Endodermal cell (in vitro differentiated cells): ENCODE measurements at places on chromosomes 3 and 15. TPM values are rescaled to one million over a fixed set of nuclear protein-coding genes. Genes with fewer than 3 reads are reported as not detected.
A peak's percentile ranks its signal among the peaks of the same experiment; 100 is the strongest.

- no peaks in the 10 kb centered on the region for H3K27me3 ChIP-seq
- H3K36me3 ChIP-seq = no peaks in the 10 kb centered on the region
These were observed 35.8 kb upstream of the ZNF148 start for GRCh38 chr3:125410922-125411321.

DNA sequence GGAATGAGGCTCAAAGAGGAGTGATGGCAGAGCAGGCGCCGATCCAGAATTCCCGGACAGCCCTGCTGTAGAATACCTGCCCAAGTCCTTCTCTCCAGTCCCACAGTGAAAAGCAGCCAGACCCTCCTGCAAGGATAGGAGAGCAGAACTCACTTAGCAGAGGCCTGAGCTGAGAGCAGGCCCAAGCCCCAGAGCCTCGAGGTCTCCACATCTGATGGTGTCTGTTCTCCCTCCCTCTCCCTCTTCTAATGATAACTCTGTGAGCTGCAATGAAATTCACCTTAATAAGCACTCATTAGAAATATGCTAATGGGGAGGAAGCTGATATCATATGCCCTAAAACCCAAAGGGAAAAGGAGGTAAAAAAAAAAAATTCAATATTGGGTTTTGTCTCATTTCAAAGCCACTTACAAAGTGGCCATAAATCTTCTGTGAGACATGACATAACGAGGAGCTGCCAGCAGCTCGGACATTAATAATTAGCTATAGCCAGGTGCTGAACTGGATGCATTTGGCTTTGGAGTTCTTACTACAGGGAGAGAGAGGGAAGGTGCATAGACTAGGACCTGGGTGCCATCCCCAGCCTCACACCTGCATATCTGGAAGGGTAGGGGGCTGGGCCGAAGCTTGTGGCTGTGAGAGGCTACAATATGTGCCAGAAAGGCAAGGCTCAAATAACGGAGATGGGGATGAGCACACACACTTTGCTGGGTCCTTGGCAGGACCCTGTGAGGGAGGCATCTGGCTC is 108.4 kb downstream of the MEGF11 start:
- no peaks in the 10 kb centered on the region for H3K36me3 ChIP-seq
- peaks cover 7% of the 10 kb centered on the region for H3K4me1 ChIP-seq
- no peak overlapping the region for H3K4me3 ChIP-seq
- H3K27ac ChIP-seq = no peak overlapping the region
- DNase-seq = no peak

DNA sequence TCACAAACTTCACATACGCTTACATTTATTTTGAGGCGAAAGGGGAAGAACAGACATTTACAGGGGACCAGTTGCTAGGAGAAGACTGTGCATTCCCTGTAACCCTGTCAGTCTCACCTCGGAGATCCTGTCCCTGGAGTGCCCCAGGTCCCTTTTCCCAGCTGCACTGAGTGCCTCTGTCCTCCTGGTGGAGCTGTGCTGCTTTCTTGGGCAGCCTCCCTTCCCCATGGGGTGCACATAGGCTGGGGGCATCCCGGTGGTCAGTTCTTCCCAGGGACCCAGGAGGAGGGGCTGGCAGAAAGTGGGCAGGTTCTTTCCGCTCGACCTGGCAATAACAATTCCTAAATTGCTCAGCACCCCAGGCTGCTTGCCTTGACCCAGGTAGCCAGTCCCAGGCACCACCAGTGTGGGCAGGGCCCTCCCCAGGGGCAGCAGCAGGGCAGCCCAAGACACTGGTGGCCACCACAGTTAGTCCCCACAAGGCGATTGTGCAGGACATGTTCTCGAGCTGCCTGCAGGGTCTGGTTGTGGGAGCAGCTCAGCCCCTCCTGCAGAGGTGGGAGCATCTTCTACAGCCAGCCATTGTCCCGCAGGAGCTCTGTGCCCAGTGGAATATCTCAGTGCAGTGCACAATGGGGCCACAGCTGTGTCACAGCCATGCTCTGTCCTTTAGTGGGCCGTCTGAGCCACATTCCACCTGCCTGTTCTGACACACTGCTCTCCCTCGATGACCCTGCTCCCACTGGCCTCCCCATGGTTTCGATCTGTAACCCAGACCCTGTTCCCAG is 36.3 kb downstream of the APBA2 start:
- H3K27me3 ChIP-seq = no peaks in the 10 kb centered on the region
- H3K36me3 ChIP-seq = no peaks in the 10 kb centered on the region
- no peak overlapping the region for H3K4me3 ChIP-seq
- DNase-seq = peak; percentile 77
- H3K4me1 ChIP-seq = no peaks in the 10 kb centered on the region

GRCh38 chr3:143595456-143596077 is 252.7 kb downstream of the SLC9A9 start:
- H3K4me3 ChIP-seq = no peak overlapping the region
- H3K27me3 ChIP-seq = peaks cover 8% of the 10 kb centered on the region
- H3K36me3 ChIP-seq = no peaks in the 10 kb centered on the region
- no peak for DNase-seq
- H3K4me1 ChIP-seq = peaks cover 15% of the 10 kb centered on the region

CHST14 gene
- total RNA-seq = 30.3 and 33.7 TPM in 2 replicates

DNA sequence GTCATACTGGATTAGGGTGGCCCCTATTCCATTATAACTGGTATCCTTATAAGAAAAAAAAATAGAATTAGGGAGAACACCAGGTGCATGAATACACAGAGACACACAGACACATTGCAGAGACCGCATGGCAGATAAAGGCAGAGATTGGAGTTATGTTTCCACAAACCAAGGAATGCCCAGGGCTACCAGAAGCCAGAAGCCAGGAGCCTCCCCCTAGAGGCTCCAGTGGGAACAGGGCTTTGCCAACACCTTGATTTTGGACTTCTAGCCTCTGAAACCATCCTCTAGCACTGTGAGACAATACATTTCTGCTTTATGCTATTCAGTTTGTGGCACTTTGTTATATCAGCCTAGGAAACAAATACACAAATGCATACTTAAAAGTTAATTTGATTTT is 10.4 kb downstream of the GOLM2 start:
- H3K27ac ChIP-seq = no peak overlapping the region
- H3K27me3 ChIP-seq = no peaks in the 10 kb centered on the region
- no peak overlapping the region for H3K4me3 ChIP-seq
- peak; percentile 75 for DNase-seq
- peaks cover 7% of the 10 kb centered on the region for H3K36me3 ChIP-seq

DNA sequence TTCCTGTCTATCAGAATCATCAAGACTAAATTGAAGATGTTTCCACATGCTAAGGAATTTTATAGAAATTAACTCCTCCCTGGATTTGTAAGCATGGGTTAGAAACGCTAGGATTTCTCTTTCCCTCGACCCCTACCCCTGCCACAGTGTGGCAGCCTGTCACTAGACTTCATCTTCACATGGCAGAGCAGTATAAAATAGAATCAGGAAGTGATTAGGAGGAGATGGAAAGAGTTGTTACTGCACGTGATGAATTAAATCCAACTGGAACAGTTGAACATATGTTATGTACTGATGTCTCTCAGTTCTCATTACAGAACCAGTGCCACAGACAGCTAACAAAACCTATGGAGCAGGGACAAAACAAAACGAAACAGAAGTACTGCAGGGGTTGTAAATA is 130.0 kb upstream of the BNIP2 start:
- DNase-seq = no peak
- H3K4me3 ChIP-seq = no peak overlapping the region
- no peaks in the 10 kb centered on the region for H3K27me3 ChIP-seq
- no peaks in the 10 kb centered on the region for H3K4me1 ChIP-seq
- H3K36me3 ChIP-seq = no peaks in the 10 kb centered on the region

DNA sequence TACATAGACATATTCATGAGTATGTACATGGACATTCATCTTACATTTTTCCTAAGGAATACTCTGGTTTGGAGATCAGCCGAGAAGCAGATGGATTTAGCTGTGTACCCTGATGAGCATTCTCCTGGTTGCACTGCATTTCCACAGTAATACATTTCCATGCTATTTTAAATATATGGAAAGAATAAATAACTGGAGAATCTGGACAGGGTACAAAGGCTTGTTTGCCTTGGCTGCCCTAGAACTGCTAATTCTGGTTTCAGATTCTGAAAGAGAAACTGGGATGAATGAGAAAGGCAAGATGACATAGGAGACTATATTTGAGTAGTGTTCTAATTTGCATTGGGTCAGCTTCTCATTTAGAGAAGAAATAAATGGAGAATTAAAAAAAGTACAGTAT is 190.8 kb upstream of the FAM3D start:
- H3K36me3 ChIP-seq = no peaks in the 10 kb centered on the region
- H3K27ac ChIP-seq = no peak overlapping the region
- no peak overlapping the region for H3K4me3 ChIP-seq
- H3K27me3 ChIP-seq = no peaks in the 10 kb centered on the region
- DNase-seq = no peak
- H3K4me1 ChIP-seq = no peaks in the 10 kb centered on the region

DNA sequence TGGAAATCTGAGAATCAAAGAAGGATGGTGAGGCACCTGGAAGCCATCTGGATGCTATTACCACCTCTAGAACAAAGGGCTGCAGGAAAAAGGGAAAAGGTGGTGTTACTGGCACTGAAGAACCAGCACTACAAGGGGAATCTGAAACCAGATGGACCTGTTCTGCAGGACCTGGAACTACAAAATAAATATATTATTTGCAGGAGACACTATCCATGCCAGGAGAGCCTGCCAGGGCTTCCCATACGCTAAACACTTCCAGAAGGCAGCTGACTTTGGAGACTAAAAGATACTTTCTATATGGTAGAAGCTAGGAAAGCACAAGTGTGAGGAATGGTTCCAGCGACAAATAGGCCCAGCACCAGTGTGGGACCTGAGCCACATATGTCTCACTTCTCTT is 83.4 kb upstream of the POU1F1 start:
- H3K27me3 ChIP-seq = peaks cover 7% of the 10 kb centered on the region
- no peak overlapping the region for H3K4me3 ChIP-seq

DNA sequence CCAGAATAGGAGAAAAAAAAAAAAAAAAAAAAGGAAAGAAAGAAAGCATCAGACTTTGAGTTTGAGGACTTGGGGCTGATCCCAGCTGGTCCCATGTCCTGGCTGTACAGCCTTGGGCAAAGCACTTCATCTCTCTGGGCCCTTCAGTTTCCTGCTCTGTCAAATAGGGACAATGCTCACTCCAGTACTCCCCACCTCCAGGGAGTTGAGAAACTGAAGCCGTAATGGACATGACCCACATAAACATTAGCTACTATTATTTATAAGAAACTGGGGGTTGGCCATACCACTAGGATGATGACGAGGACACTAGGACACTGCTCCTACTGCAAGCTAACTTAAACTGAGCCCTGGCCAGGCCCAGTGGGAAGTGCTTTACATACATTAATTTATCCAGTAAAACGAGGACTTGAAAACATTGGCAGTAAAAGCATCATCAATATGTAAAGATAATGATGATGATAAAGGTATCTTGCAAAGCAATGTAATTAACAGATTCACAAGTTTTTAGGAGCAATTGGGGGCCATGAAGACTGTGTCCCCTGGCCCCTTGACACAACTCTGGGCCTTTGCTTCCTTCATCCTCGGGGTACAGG is 22.9 kb upstream of the SMAD6 start:
- H3K27ac ChIP-seq = peak overlapping the region; percentile 36
- DNase-seq = no peak
- H3K27me3 ChIP-seq = no peaks in the 10 kb centered on the region
- H3K36me3 ChIP-seq = no peaks in the 10 kb centered on the region
- peaks cover 16% of the 10 kb centered on the region for H3K4me1 ChIP-seq

GRCh38 chr3:152817400-152817799 is 17.5 kb upstream of the P2RY1 start:
- H3K36me3 ChIP-seq = no peaks in the 10 kb centered on the region
- no peak overlapping the region for H3K4me3 ChIP-seq
- H3K27ac ChIP-seq = no peak overlapping the region
- H3K4me1 ChIP-seq = no peaks in the 10 kb centered on the region

GRCh38 chr3:27279123-27279522 is 90.1 kb downstream of the NEK10 start:
- no peak overlapping the region for H3K4me3 ChIP-seq
- H3K4me1 ChIP-seq = no peaks in the 10 kb centered on the region
- DNase-seq = peak; percentile 63
- H3K36me3 ChIP-seq = no peaks in the 10 kb centered on the region
- no peaks in the 10 kb centered on the region for H3K27me3 ChIP-seq

DNA sequence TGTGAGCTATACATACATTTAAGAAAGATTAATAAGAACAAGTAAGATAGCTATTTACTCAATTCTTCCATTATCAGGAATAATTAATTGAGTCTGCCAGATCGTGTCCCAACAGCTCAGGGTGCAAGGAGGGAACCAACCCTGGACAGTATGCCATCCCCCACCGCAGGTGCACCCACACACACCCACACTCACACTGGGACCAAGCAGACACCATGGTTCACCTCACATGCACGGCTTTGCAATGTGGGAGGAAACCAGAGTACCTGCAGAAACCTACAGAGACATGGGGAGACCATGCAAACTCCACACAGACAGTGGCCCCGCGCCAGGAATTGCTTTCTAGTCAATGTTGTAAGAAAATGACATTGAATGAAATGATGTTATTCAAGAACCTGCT is 20.0 kb upstream of the TJP1 start:
- H3K4me3 ChIP-seq = no peak overlapping the region
- H3K27me3 ChIP-seq = no peaks in the 10 kb centered on the region
- H3K27ac ChIP-seq = no peak overlapping the region
- H3K36me3 ChIP-seq = no peaks in the 10 kb centered on the region
- no peaks in the 10 kb centered on the region for H3K4me1 ChIP-seq

GRCh38 chr3:52146811-52147210 is 7.4 kb downstream of the POC1A start:
- peaks cover 26% of the 10 kb centered on the region for H3K36me3 ChIP-seq
- no peak overlapping the region for H3K4me3 ChIP-seq
- peaks cover 5% of the 10 kb centered on the region for H3K4me1 ChIP-seq

- H3K27ac ChIP-seq = peak overlapping the region; percentile 51
- peak; percentile 85 for DNase-seq
- no peaks in the 10 kb centered on the region for H3K36me3 ChIP-seq
- no peaks in the 10 kb centered on the region for H3K4me1 ChIP-seq
- H3K27me3 ChIP-seq = no peaks in the 10 kb centered on the region
- H3K4me3 ChIP-seq = peak overlapping the region; percentile 92
These were observed 508 bp downstream of the GORASP1 start for GRCh38 chr3:39106851-39107387.

- no peaks in the 10 kb centered on the region for H3K4me1 ChIP-seq
- H3K27me3 ChIP-seq = no peaks in the 10 kb centered on the region
- H3K27ac ChIP-seq = no peak overlapping the region
- no peak for DNase-seq
- H3K36me3 ChIP-seq = no peaks in the 10 kb centered on the region
- no peak overlapping the region for H3K4me3 ChIP-seq
These were observed 567.1 kb downstream of the EDEM1 start for GRCh38 chr3:5754602-5755001.

DNA sequence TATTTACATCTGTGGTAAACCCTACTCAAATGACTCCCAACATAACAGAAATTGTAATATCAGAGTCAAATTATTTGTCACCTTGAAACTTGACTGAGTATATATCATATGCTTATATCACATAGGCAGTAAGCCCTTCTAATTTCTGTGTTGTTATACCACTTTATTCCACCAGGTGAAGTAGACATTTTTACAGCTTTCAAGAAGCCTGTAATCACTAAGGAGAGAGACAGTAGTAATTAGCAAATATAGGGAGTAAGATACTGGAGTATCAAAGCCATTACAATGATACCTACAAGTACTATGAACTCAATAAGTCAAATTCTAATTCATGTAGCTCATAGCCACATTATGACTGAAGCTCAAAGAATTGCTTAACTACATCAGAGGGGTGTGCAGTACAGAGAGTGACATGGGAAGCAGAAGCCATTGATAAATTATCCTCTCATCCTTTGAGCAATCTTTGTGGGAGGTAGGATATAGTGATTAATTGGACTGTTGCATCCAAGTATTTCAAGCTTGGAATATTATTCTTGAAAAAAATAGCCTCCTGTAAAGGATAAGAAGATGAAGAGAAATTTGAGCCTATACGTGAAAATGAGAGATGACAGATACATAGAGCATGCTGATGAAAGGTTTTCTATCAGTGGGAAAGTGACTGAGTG is 1005.9 kb downstream of the ZPLD1 start:
- H3K27me3 ChIP-seq = no peaks in the 10 kb centered on the region
- H3K4me1 ChIP-seq = no peaks in the 10 kb centered on the region
- H3K4me3 ChIP-seq = no peak overlapping the region
